ENCODE measurements at places on chromosomes 6 and 20.

DNA sequence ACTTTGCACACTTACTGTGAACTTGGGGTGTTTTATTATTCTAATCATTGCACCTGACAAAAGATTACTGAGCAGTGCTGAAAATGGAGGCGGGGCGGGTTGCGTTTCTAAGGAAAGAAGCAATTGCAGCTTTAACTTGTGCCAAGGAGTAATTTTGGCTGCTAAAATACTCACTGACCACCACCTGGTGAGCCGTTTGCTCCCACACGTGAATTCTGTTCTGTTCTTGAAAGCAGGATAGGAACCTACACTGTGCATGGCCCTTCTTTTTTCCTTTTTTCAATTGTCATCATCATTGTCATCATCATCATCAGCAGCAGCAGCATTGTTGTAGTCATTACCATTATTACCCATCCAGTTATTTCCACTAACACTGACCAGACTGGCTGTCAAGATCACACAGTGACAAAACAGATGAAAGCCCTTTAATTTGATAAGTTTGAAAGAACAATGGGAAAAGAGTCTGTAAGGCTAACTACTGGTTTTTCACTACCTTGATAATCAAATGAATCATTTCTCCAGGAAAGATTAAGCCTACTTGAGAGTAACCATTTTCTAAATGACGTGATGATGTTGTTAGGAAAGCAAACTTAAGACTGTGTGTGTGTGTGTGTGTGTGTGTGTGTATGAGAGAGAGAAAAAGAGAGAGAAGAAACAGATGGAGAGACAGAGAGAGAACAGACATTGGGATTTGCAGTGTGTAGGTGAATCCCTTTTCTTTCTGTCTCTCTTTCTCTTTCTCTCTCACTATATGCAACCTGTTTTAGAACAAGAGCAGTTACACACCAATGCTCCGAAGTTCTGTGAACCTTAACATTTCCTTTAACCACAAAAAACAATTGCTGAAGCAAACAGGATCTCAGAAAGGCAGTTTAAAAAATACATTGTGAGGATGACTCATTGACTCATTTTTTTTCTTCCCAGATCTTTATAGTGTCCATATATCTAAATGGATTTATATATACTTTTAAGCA lies 3.8 kb downstream of the RIPOR2 start:
- no peak for DNase-seq

GRCh38 chr6:54307439-54307910 lies 766 bp upstream of the TINAG start:
- no peak for DNase-seq

- DNase-seq = no peak
Measured at GRCh38 chr6:37077905-37078296, 72.4 kb downstream of the FGD2 start.

DNA sequence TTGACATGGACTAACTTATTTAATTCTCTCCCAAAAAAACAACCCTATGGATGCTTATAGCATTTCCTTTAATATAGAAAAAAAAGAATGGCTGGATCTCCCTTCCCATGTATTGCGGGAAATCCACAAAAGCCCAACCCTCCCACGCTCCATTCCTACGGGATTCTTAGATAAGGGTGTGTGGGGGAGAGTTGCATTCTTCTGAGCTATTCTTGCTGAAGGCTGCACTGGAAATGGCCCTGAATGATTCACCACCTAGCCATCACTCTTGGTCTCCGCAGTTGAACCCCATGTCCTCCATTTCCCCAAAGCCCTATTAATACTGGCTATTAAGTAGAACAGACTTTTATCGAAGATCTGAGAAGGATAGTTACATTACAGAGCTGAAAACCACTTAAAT lies 41.9 kb upstream of the ADGRF5 start:
- no peak for DNase-seq

- no peak for DNase-seq
Measured at GRCh38 chr6:74768120-74768519, 437.7 kb downstream of the COL12A1 start.

DNA sequence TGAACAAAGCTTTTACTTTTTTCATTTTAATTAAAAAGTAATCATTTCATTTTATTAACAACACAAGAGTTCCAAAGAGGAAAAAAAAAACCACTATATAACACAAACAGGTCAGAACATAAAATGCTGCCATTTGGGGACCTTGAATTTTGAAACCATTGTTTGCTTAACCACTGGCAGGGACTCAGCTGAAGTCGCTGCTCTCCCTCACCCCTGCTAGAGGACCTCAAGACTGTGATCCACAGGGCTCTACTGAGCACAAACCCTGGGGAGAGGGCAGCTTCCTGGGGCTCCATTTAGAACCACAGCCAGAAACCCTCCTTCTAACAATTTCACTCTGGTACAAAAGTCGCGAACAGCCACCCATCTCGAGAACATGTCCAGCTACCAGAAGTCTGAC lies 28.8 kb downstream of the NCOA5 start:
- DNase-seq = no peak

GRCh38 chr20:21836346-21836745 lies 130.9 kb downstream of the PAX1 start:
- DNase-seq = no peak

DNA sequence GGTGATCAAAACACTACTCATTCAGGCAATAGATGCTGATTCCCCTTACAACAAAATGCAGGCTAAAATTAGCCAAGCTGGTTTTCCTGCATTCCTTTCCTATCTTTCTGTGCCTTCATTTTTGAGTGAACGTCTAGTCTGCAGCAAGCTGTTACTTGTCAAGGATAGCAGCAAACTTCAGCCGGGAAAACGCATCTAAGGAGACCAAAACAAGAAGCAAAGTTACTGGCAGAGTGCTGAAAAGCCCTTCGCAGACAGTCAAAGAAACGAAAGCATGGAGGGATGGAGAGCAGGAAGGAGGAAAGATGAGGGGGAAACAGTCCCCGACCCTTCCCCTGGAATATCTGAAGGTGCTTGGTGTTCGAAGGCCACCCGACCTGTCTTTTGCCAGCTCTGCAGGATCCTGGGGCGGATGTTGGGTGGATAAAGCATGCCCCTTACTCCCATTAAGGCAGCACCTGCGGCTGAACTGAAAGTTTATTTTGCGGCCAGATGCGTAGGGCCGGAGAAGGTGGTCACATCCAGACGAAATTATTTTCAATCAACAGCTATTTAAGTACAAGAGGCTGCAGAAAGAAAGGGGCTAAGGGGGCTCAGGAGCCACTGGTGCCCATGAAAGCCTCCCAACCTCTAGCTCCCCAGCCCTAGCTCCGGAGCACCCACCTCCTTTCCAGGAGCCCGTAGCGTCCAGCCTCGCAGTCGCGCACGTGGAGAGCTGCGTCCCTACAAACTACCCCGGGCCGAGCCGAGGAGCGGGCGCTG lies 538 bp downstream of the FERMT1 start:
- no peak for DNase-seq

- no peak for DNase-seq
Measured at GRCh38 chr20:57938158-57939108, 228.6 kb upstream of the PMEPA1 start.

DNA sequence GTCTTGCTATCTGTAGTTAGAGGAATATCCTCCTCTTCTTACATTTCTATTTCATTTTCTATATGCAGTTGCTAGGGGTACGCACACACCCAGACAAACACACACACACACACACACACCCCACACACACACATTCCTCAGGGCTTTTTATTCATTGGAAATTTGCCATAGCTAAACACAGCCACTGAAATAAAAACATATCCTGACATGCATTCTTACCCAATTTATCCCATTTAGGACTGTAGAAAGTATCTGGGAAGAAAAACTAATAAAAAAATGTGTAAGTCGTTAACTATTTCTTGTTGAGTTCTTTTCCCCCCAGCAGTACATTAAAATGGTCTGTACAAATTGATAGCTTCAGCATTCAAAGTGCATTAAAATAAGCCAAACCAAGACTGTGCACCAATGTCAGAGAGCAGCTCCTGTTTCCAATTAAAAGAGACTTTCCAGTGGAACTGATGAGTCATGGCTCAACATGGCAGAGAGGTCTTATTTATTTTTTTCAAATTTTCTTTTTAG lies 357.9 kb upstream of the AGPAT4 start:
- no peak for DNase-seq

DNA sequence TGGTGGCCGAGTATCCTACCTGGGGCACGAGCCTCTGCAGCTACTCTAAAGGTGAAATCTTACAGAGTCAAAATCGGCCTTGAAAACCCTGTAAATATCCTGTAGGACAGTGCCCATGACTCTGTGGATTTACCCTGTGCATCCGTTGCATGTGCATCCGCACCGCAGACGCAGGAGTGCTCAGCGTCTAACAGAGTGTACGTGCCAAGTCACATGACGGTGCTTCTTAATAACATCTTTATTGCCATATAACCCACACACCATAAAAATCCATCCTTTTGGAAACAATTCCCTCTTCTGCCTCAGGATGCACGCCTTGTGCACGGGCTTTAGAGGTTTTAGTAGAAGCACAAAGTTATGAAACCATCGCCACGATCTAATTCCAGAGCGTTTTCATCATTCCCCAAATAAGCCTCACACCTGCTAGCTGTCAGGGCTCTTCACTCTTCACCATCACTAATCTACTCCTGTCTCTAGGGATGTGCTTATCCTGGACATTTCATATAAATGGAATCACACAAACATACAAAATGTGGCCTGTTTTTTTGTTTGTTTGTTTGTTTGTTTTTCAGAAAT lies 384.5 kb upstream of the SULF2 start:
- no peak for DNase-seq

DNA sequence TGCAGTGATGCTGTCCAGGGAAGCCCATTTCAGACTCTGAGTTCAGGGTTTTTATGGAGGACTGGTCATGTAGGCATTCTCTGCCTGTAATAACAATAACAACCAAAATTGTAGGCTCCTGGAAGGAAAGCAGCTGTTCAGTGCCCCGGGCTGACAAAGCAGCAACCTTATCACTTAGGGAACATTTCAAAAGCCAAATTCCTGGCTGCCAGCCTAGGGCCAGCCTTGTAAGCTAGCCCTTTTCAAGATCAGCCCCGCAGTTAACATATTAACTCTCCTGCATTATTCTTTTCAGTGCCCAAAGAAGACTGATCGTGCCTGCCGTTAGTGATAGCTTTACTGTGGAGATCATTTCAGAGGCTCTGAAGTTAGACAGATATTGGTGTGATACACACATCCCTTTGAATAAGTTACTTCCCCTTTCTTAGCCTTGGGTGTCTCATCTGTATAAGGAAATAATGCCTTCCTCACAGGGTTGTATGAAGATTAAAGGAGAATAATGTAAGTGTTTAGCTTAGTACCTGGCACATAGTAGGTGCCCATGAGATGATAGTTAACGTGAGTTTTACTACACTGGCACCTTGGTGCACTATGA lies 44.1 kb downstream of the CTNNBL1 start:
- no peak for DNase-seq

DNA sequence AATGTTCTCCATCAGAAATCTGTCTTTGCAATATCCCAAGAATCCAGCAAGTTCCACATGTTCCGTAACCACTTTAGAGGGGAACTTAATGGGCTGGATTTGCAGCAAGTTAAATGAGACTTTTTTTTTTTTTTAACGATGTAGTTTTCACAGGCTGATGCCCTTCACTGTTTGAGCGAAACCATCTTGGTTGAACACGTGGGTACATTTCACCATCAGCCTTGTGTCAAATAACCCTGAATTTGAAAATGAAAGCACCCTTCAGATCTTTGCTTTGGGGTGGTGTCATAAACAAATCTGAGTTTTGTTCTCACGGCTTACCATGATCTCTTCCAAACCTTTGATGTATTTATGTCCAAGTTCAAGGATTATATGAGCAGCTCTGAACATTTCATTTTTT lies 73.7 kb upstream of the EXOC2 start:
- DNase-seq = no peak

DNA sequence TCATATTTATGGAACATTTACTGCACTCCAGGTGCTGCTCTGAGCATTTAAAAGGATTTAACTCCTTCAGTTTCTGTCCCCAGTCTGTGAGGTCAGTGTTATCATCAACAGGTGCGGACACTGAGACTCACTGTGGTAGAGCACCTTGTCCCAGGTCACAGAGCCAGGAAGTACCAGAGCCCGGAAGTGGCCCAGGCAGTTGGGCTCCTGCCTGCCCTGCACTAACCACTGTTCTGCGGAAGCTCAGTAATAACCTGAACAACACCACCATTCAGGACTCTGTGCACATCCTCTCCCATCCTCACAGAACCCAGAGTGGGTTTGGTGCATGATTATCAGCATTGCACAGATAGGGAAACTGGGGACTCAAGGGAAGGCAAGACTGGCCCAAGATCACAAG lies 16.8 kb upstream of the SIRPG start:
- DNase-seq = no peak

DNA sequence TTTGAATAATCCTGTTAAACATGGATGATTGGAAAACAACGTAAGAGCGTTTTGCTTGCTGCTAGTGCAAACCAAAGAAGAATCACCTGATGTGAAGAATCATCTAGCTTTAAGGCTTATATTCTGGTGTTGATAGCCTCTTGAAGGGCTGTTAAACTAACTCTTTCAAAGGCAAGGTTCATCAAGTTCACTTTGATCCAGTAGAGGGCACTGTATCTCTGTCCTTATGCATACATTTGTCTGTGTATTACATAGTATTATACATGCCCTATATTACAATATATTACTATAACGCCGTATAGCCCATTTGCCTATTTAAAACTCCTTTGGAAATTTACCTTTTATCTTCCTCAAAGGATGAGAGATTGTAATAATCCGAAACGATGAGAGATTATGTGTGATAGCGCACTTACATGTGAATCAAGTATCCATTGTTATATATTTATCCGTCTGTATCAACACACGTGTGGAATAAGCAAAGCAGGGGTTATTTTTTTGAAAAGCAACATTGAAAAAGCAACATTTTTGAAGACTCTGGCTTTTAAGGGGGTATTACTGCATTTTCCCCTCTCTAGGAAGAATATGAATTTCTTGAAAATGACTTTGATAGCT lies 50.8 kb upstream of the NRN1 start:
- DNase-seq = no peak

- no peak for DNase-seq
Measured at GRCh38 chr20:44807051-44807683, 3.2 kb downstream of the RIMS4 start.

DNA sequence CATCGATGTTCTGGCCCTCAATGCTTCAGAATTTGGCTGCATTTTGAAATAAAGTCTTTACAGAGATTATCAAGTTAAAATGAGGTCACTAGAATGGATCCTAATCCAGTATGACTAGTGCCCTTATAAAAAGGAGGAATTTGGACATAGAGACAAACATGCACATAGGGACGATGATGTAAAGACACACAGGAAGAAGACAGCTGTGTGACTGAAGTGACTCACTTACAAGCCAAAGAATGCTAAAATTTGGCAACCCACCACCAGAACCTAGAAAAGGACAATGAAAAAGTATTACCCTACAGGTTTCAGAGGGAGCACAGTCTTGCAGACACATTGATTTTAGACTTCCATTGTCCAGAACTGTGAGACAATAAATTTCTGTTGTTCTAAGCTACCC lies 322.8 kb upstream of the GJE1 start:
- no peak for DNase-seq

DNA sequence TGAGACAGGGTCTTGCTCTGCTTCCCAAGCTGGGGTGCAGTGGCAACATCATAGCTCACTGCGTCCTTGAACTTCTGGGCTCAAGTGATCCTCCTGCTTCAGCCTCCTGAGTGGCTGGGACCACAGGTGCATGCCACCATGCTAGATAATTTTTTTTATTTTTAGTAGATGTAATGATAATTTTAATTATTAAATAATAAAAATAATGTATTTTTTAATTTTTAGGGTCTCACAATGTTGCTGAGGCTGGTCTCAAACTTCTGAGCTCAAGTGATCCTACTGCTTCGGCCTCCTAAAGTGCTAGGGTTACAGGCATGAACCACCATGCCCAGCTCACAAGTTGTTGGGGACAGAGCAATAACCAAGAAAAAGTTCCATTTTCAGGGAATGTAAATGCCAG lies 138.0 kb upstream of the RALGAPA2 start:
- DNase-seq = no peak

Measured in stimulated activated CD4-positive, alpha-beta T cell treated with anti-CD3 and anti-CD28 coated beads, Interleukin-4, amount 100 ng/mL, for 1 hour (primary cell).